ENCODE measurements at places on chromosomes 6 and 20. TPM values are rescaled to one million over a fixed set of nuclear protein-coding genes. Genes with fewer than 3 reads are reported as not detected.

- DNase-seq: no peak
Measured at GRCh38 chr6:72968704-72969103, 256.6 kb downstream of the KHDC1L start.

The SRPK1 gene
- polyA plus RNA-seq: 17.3 TPM

DNA sequence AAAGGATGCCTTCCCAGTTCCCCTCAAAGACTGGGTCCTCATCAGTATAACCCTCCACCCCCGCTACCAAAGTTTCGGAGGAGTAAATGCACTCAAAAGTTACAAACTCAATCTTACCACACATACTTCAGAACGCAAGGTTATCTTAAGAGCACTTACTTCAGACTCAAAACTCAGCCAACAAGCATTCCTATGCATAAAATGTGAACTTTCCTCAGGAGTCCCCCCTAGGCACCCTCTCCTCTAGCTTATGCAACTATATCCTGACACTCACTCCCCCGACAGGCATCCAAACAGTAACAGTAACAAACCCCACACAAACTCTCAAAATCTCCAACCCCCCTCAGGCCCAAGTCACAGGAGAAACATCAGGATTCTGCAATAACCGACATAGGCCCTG is 11.1 kb upstream of the ADTRP start:
- DNase-seq: no peak

- DNase-seq: no peak
Measured at GRCh38 chr6:30612213-30612612, 4.8 kb downstream of the PPP1R10 start.

DNA sequence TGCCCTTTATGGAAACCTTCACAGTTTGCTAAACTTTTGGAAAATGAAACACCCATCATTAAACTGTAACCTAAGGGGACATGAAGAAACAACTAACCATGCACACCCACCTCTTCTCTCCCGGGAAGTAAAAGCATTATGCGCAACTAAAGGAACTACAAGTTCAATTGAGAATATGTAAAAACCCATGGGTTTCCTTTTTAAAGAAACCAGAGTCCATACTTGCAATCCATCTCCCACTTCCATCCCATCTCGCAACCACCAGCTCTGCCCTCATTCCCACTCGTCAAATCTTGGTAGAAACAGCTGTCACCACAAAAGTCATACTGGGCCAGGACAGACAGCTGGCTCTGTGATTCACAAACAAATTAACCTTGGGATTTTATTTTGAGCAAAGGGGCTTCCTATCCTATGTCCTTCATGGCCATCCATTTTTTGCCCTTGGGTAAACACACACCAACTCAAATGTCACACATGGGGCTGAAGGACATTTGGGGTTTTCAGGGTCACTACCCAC is 81.5 kb downstream of the HAO1 start:
- DNase-seq: no peak

The BANF2 gene
- polyA plus RNA-seq: 0.25 TPM

The MYO6 gene
- 15.2 TPM for polyA plus RNA-seq

The RHAG gene
- 0.39 TPM for polyA plus RNA-seq

All from thymus (tissue), 14 donors.